ENCODE measurements at places on chromosomes 4 and X.

DNA sequence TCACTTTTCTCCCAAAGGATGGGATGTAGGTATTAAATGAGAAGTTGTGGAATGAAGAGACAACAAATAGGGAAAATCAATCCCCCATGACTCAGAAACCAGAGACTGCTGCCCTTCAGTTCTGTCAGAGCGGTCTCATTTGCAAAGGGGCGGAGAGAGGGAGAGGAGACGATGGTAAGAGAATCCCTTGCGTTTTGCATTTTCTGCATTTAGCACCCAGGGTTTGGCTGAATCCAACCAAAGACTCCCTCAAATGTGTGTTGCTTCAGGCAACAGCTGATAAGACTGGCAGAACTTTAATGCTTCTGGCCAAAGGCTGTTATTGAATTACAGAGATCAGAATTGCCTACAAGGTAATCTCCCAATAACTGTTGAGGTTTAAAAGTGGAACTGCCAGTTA is 230.2 kb downstream of the EVC2 start:
- no peaks in the 10 kb centered on the region for H3K27me3 ChIP-seq
- no peak overlapping the region for H3K27ac ChIP-seq
- H3K36me3 ChIP-seq, result no peaks in the 10 kb centered on the region
- no peaks in the 10 kb centered on the region for H3K4me1 ChIP-seq
- H3K4me3 ChIP-seq, result no peak overlapping the region
- DNase-seq, result no peak

GRCh38 chrX:21905953-21906352 is 34.6 kb upstream of the SMS start:
- no peak for DNase-seq
- no peaks in the 10 kb centered on the region for H3K4me1 ChIP-seq
- H3K27me3 ChIP-seq, result no peaks in the 10 kb centered on the region
- H3K27ac ChIP-seq, result no peak overlapping the region
- no peak overlapping the region for H3K4me3 ChIP-seq

DNA sequence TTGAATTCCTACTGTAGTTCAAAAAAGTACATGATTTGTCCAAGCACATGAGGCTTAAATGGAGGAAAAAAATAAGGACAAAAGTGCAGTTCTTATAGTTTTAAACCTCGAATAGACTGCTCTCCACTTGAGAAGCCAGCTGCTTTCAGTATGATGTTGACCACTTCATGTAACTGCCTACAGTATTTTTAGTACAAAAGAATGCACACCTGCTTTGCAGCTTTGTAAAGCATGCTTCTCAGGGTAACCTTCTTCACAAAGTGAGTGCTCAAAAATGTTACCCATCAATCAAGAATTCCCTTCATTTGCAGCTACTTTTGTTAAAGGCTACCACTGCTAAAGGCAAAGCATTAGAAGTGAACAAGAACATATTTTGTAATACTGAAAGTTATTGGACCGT is 83.4 kb upstream of the FAM47B start:
- no peaks in the 10 kb centered on the region for H3K36me3 ChIP-seq
- H3K4me3 ChIP-seq, result no peak overlapping the region
- no peak for DNase-seq

DNA sequence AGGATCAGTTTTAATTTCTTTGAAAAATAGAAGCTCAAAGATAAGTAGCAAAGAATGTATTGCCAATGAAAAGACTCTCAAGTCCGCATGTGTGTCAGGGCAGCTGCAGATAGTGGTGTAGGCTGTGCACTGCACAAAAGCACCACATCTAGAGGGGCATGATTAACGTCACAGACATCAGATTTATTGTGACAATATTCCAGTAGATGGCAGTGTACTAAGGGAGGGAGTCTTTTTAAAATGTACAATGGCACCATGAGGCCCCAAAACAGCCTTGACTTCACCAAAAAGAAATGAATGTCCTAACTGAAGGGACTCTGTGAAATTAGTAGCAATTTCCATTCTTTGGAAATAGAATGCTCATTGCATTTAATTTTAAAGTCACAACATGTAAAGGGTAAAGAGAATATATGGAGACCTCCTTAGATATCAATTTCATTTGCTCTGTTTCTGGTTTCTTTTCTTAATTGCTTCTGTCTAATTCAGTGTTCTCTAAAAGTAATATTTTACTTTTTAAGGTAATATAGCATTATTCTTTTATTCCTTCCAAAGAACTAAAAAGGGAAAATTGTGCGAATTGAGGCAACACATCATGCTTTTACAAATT is 98.4 kb downstream of the ZNF827 start:
- no peak overlapping the region for H3K4me3 ChIP-seq
- H3K4me1 ChIP-seq, result no peaks in the 10 kb centered on the region
- no peak overlapping the region for H3K27ac ChIP-seq
- DNase-seq, result no peak

Measured in upper lobe of left lung (tissue), 6 donors.